OCI-M1 (cell line): ENCODE measurements at places on chromosomes 7 and 10.

DNA sequence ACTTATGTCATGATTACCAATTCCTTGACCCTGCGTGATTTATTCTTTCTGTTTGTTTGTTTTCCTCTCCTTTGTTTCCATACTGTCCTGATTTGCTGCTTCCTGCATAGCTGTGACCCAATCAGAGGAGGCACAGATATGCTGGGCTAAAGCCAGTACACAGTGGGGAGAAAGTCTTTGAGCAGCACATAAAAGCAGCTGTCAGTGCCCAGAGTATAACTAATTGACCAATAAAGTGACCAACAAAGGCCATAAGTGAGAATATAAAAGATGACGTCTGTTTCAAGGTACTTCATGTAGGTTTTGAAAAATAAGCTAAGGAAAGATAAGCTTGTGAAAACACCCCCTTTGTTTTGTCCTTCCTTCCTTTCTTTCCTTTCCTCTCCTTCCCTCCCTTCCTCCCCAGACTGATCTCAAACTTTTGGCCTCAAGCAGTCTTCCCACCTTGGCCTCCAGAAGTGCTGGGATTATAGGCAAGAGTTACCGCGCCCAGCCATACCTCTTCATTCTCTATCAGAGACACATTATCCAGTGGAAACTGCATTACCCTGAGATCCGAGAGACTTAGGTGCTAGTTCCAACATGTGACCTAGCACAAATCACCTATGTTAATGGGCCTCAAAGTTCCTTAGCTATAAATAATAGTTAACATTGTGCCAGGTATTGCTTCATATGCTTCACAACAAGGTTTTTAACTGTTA lies 17.0 kb downstream of the BCAP29 start:
- no peak for DNase-seq

GRCh38 chr10:117362313-117362712 lies 12.9 kb downstream of the PDZD8 start:
- no peak for DNase-seq

- no peak for DNase-seq
Observed at GRCh38 chr7:22143491-22143890, 197.8 kb upstream of the CDCA7L start.

GRCh38 chr7:107049480-107049879 lies 5.0 kb downstream of the PRKAR2B start:
- no peak for DNase-seq

DNA sequence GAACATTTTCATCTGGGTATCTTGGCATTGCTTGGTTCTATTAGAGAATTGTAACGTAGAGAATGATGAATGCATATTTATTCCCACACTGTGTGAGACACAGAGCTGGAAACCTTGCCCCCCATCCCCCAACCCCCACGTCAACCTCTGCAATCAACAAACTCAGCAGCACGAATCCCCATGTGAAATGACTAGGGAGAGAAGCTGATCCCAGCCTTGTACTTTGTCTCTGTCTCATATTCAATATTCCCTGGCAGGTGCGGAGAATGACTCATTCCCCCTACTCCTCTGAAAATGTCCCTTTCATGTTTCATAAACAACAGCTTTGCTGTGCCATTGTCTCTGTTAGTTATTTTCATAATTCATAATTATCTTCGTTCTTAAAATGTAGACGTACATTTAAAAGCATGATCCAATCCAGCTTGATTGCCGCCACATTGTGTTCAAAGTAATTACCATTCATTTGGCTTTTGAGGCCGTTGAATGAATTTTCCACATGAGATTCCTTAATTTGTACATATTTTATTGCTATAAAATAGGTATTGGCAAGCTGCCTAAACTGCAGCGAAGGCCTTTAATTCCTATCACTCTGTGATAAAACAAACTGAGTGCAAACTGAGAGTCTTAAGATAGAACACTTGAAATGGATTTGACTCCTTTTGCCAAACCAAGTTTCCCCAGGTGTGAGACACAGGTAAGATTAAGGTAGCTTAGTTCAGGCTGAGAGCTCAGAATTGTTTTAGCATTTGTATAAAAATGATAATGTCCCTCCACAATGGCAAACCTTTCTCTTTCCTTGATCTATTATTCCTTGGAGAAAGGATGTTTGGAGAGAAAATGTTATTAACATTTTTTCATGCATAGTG lies 920.2 kb downstream of the TYW1 start:
- DNase-seq: no peak

DNA sequence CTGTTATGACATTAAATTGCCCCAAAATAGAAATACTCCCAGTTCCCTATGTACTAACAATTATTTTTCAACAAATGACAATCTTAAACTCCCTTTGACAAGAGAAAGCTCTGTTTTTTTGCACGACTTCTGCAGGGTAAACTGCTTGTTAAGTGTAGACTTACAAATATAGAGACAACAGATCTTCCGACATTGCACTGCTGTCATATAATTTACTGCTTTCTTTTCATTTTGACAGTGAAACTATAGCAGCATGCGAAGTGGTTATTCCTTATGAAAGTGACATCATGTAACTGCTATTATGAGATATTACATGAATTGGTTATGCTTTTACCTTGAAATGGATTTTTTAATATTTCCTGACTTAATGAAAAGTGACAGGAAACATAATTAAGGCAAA lies 659.9 kb downstream of the SDK1 start:
- no peak for DNase-seq

- no peak for DNase-seq
Observed at GRCh38 chr10:391305-391704, 256.1 kb downstream of the ZMYND11 start.

DNA sequence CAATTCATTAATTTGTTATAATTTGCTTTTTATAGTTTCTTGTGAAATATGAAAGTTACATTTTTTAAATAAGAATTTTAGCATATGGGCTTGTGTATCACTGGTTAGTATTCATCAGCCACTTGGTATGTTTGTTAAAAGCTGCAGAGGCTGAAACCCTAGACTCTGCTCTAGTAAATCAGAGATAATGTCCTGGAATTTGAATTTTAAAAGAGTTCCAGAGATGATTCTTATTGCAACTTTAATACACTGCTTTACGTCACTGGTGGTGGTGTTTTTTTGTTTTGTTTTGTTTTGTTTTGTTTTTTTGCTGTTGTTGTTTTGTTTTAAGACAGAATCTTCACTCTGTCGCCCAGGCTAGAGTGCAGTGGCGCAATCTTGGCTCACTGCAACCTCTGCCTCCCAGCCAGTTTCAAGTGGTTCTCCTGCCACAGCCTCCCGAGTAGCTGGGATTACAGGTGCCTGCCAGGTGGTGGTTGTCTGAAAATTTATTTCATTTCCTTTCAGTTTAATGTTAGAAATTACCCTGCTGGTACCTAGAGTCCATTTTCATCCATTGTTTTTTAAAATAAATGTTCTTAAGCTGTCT lies 43.8 kb downstream of the PTPN12 start:
- DNase-seq: peak; percentile 42

DNA sequence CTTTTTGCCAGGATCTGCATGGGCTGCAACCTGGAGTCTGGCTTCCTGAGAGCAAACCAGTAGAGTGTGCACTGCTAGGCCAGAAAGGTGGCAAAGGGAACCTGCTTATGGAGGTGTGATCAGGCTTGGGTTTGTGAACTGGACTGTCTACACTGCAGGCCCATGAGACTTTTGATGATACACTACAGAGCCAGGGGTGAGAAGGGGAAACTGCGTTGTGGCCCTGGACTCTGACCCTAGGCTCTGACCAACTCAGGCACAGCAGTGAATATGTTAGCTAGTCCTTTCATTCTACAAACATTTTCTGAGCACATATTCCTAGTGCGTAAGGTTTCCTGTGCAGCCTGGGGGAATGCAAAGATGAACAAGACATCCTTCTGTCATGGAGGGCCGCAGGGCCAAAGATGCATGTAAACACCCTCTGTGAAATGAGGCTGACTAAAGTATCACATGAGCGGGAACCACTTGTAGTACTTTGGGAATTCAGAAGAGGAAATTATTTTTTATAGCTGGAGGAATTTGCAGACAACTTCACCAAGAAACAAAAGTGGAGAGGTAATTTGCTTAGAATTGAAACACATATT lies 63.8 kb upstream of the HPS1 start:
- DNase-seq: no peak

- DNase-seq: no peak
Observed at GRCh38 chr7:69756235-69756634, 158.0 kb downstream of the AUTS2 start.

DNA sequence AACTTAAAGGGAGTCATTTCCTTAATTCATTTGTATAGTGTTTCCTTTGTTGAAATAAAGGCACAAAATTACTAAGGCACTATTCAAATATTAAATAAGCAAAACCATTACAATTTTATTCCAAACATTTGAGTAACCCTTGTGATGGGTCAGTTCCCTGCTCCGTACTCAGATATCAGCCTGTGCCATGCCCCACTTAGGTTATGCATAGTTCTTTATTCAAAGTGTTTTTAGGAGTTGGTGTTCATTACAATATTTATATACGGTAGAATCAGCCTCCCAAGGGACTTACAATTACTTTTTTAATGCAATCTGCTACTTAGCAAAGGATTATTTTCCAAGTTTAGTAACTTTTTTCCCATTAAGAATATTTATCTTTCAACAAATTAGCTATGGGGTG lies 119.3 kb upstream of the SEMA3D start:
- DNase-seq: no peak

GRCh38 chr10:3339531-3339950 lies 167.0 kb upstream of the PITRM1 start:
- DNase-seq: no peak

- DNase-seq: no peak
Observed at GRCh38 chr10:13945390-13946208, 358.8 kb downstream of the PRPF18 start.

- peak; percentile 46 for DNase-seq
Observed at GRCh38 chr7:85974176-85974575, 669.5 kb upstream of the GRM3 start.

- DNase-seq: no peak
Observed at GRCh38 chr7:64611717-64612116, 48.8 kb upstream of the ZNF680 start.

DNA sequence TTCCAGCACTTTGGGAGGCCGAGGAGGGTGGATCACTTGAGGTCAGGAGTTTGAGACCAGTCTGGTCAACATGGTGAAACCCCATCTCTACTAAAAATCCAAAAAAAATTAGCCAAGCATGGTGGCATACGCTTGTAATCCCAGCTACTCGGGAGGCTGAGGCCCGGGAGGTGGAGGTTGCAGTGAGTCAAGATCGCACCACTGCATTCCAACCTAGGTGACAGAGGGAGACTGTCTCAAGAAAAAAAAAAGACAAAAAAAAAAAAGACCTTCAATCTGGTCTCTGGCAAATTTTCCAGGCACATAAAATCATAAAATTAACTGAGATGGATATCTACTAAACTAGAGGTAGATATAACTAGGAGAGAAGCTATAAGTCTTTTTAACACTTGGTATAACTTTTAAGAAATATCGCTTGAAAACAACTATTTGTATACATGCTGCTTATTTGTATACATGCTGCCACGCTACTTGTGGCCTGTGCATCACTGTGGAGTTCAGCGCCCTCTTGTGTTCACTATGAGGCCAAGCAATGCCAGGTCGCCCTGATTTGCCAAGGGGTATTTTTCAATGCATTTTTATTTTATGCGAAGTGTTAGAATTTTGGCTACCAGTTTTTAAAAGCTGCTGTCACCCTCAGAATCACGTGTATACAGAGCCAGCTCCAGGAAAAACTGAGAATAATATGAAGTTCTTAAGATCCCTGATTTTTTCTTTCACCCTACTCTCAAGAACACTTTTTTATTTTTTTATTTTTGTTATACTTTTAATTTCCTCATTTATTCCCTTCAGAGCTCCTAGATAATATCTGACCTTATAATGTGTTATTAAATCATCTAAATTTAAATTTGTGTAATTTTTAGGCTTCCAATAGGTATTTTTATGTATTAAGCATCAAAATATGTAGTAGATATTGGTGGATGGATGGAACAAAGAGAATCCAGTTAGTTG lies 26.7 kb downstream of the CYCS start:
- peak; percentile 65 for DNase-seq

DNA sequence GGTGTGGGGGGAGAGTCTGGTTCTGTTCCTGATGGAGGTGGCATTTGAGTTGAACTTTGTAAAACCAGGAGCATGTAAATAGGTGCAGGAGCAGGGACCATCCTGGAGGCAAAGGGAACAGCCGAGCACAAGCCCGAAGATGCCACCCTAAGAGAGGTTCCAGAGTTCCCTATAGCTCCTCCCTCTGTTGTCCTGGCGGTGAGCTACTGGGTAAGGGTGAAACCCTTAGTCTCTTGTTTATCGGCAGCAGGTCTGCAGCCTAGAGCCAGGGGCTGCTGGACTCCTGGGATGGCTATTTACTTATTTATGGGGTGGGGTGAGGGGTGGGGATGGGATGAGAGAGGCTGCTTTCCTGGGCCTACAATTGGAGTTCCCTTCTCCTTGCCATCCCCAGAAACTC lies 6.5 kb upstream of the LBX1 start:
- no peak for DNase-seq

GRCh38 chr7:147859486-147859885 lies 731.1 kb upstream of the C7orf33 start:
- DNase-seq: no peak

DNA sequence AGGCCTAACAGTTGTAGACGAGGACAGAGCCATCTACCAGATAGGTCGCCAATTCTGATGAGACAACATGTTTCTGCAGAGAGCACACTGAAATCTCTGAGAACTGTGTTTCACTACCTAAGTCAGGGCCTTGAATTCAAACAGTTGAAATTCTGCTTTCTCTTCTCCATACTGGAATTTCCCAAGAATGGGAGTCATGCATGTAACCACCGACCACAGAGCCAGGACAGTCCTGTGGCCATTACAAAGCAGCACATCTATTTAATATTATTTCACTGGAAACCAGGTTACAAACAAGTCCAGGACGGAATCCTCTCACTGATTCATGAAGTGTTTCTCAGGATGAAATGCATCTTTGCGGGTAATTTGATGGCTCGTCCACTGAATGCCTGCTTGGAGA lies 62.0 kb upstream of the ST8SIA6 start:
- no peak for DNase-seq

- DNase-seq: no peak
Observed at GRCh38 chr7:50022991-50023390, 70.1 kb downstream of the ZPBP start.

DNA sequence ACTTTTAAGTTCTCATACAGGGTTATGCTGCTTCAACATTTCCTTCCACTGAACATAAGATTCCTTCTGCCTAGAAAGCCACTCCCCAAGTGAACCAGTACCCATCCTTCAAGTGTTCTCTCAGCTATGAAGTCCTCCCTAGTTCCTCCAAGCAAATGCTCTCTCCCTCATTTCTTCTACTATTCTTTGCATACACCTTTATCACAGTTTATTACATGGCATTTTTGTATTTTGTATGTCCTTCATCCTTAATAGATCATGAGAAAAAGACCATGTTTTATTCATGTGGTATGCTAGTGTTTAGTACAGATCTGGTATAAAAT lies 1.9 kb downstream of the SYPL1 start:
- peak; percentile 6 for DNase-seq
